ENCODE measurements at places on chromosomes 3 and 15. TPM values are rescaled to one million over a fixed set of nuclear protein-coding genes. Genes with fewer than 3 reads are reported as not detected.

Gene DMXL2
- total RNA-seq, result 13.3 TPM

Gene SNURF
- 53.2 TPM for total RNA-seq

Gene CPNE9
- not detected for total RNA-seq

Gene CCDC33
- 0.50 TPM for total RNA-seq

Gene GOLGA6L2
- not detected for total RNA-seq

Gene THUMPD3
- total RNA-seq, result 95.7 TPM

Gene NR1I2
- under 0.01 TPM for total RNA-seq

Gene PLA2G4E
- total RNA-seq, result 0.14 TPM

Gene TRH
- total RNA-seq, result not detected

Gene SPATA12
- total RNA-seq, result not detected

All from nasal cavity respiratory epithelium epithelial cell of viscerocranial mucosa (primary cell).